ENCODE measurements at places on chromosomes 4 and X.

GRCh38 chr4:173130687-173131086 lies 37.9 kb upstream of the GALNT7 start:
- no peak for DNase-seq

GRCh38 chr4:139501527-139501926 lies 47.6 kb downstream of the RAB33B start:
- DNase-seq: no peak

GRCh38 chr4:55397520-55398321 lies 2.0 kb downstream of the TMEM165 start:
- DNase-seq: no peak

GRCh38 chr4:82469791-82470345 lies 39.5 kb downstream of the ENOPH1 start:
- DNase-seq: no peak

- no peak for DNase-seq
These were observed 43.7 kb downstream of the MAGEA9 start for GRCh38 chrX:149825424-149825823.

- DNase-seq: no peak
These were observed 35.4 kb downstream of the FABP2 start for GRCh38 chr4:119286377-119287002.

DNA sequence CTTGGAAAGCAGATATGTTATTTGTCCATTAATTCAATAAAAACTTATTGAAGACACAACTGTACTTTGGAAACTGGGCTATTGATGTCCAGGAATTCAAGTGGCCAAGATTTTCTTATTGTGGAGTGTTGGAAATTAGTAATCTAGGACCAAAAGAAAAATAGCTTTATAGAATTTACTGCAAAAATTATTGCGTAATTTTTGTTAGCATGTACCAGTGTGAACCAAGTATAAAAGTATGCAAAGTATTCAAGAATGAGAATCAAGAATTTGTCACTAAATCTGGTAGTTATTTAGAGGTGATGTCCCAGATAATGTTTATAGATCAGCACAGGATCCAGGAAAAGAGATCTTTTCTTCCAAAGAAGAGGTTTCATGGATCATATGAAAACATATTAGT lies 468.9 kb upstream of the CTSO start:
- no peak for DNase-seq

- DNase-seq: no peak
These were observed 541.2 kb upstream of the SMIM31 start for GRCh38 chr4:164212714-164213113.

DNA sequence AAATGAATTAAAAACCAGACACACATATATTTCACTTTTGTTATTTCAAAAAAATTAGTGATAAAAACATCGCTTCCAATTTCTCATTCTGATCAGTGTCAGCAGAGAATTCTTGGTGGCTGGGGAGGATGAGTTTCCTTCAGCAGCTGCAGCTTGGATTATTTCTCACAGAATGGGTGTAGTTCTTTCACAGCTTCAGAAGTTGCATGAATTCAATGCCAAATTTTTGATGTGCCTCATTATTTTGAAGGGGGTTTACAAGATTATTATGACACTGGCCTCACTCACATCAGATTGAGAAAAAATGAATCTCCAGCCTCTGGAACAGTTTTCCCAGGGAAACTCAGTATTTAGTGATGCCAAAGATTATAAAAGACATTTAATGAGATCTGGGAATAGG lies 184.9 kb upstream of the WDFY3 start:
- no peak for DNase-seq

GRCh38 chr4:69124941-69125340 lies 28.7 kb downstream of the UGT2B7 start:
- DNase-seq: no peak

DNA sequence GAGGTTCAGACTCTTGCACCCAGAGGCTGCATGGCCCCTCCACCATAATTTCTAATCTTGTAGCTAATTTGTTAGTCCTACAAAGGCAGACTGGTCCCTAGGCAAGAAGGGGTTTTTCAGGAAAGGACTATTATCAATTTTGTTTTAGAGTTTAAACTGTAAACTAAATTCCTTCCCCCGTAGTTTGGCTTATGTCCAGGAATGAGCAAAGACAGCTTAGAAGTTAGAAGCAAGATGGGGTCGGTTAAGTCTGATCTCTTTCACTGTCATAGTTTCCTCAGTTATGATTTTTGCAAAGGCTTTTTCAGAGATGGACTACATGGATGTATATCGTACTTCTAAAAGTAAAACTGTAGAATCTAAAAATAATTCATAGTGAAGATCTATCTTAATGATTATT lies 258.1 kb upstream of the IL1RAPL1 start:
- DNase-seq: no peak

DNA sequence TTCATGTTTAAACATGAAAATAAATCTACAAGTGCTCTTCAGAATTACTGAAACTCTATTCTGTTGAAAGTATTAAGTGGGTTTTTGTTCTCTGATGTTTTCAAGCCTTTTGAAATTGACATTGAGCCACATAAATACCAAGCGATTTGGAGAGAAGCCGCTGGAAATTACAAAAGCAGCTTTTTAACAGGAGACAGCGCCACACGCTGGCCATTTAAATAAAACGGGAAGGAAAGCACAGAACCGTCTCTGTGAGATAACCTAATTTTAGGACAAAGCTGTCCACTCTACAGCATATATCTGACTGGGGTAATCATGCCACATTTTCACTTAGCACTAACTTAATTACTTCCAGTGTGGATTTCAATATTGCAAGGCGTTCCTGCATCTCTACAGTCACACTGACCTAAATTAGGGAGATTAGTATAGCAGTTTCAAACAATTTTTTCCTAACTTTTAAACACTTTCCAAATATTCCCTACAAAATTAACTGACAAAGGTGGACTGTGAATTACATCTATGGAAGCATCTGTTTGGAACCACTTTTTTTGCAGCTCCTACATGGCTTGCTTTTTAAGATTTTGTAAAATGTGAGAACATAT lies 6.8 kb upstream of the ANOS1 start:
- DNase-seq: no peak

GRCh38 chr4:15232366-15233263 lies 195.2 kb upstream of the C1QTNF7 start:
- DNase-seq: no peak

GRCh38 chr4:48290146-48290772 lies 20.6 kb upstream of the TEC start:
- DNase-seq: no peak

DNA sequence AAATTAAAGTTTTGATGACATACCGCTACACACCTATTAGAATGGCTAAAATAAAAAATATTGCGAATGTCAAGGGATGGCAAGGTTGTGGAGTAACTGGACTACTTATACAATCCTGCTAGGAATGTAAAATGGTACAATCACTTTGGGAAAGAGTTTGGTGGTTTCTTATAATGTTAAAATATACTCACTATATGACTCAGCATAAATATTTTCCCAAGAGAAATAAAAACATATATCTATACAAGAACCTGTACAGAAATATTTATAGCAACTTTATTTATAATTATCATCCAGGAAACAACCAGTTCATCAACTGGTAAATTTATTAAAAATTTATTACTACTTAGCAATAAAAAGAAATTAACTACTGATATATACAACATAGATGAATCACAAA lies 89.7 kb downstream of the SLC10A7 start:
- no peak for DNase-seq

- DNase-seq: no peak
These were observed 155.1 kb downstream of the SHROOM3 start for GRCh38 chr4:76589872-76590797.

DNA sequence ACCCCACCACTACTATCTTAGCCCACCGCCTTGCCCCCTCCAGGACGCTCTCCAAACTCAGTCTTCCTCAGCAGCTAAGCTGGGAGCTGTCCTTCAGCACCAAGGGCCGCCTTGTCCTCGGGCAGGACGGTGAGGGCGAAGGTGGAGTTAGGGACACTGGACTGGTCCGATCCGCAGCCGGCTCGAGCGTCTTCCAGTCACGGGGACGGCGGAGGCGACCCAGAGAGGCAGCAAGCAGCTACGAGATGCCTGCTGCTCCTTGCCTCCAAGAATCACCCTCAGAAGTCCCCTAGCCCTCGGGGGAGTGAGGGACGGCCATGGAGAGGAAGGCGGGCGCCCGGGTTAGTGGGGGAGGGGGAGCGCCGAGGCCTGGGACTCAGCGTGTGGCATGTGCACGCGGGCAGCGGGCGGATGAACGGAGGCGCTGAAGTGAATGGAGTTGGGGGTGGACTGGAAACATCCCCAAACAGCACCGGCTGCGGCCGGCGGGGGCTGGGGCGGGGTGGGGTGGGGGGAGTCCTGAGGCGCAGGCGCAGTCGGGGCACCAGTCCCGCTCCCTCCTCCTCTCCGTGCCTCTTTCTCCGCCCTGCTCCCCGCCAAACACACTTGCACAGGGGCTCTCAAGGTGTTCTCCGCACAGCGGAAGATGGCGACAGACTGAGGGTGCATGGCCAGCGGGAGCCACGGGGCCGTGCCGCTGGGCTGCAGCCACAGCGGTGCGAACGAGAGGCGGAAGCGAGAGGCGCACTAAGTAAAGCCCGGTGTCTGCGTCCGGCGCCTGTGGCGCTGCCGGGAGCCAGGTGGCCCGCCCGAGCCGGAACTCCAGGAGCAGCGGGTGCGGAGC lies at the start of gene NALF2:
NALF2 (plus strand) TSS at position 545 of the 844 bp plus-strand sequence. CDS start 957 bp downstream, outside the sequence.
- peak; percentile 9 for DNase-seq

DNA sequence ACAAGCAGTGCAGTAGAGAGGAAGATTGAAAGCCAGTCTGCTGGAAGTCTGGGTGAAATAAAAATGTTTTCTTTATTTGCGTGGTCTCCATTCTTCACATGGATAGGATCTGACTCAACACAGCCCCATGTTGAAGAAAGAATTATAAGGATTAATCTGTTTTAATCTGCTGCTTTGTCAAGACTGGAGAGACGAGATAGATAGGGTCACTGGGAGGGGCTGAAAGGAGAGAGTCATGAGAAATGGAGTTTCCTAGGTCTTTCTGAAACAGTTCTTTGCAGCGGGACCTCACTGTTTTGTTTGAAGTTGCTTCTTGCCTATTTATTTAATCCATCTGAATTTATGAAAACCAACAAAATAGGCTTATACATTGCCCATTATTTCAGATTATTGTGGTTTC lies 32.4 kb upstream of the RHOH start:
- no peak for DNase-seq

- no peak for DNase-seq
These were observed 186.4 kb downstream of the SPRY1 start for GRCh38 chr4:123583043-123583442.

- no peak for DNase-seq
These were observed 187.7 kb downstream of the UNC5C start for GRCh38 chr4:95360906-95361695.

DNA sequence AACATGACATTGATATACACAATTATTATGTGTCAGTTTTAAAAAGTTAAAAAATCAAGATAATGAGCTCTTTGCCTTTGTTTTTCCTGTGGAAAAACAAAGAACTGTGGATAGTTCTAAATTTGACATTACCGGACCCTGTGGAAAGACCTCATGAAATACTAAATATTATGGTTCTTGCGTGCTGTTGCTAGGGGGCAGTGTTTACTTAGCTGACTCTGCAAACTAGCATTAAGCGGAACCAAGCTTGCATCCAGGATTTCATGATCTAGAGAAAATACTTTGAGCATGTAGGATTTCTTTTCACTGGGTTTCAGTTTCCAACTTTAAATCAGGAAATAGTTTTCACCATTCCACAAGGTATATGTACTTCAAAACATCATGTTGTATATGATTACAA lies 33.6 kb downstream of the CLCN4 start:
- no peak for DNase-seq

- DNase-seq: no peak
These were observed 1410.6 kb downstream of the RPA4 start for GRCh38 chrX:98294310-98294709.

GRCh38 chr4:94744850-94745249 lies 12.9 kb upstream of the BMPR1B start:
- DNase-seq: no peak

- DNase-seq: no peak
These were observed 47.6 kb upstream of the LNX1 start for GRCh38 chr4:53638919-53639318.

Measured in stimulated activated naive B cell treated with anti-CD40 and anti-IgM and Interleukin-4, amounts not matched to agents 10 μg/mL and 1 μg/mL and 100 μg/mL, for 72 hours (primary cell).